ENCODE measurements at places on chromosomes 4 and X.

GRCh38 chrX:130851569-130851968 is 51.4 kb downstream of the ENOX2 start:
- no peak for DNase-seq

- no peak for DNase-seq
Observed at GRCh38 chrX:129808158-129808828, 28.5 kb downstream of the SASH3 start.

- DNase-seq, result no peak
Observed at GRCh38 chr4:143383005-143383574, 46.4 kb downstream of the GAB1 start.

- DNase-seq, result no peak
Observed at GRCh38 chr4:5865896-5866599, 26.8 kb downstream of the CRMP1 start.

- no peak for DNase-seq
Observed at GRCh38 chr4:35463251-35463952, 780.9 kb downstream of the ARAP2 start.

DNA sequence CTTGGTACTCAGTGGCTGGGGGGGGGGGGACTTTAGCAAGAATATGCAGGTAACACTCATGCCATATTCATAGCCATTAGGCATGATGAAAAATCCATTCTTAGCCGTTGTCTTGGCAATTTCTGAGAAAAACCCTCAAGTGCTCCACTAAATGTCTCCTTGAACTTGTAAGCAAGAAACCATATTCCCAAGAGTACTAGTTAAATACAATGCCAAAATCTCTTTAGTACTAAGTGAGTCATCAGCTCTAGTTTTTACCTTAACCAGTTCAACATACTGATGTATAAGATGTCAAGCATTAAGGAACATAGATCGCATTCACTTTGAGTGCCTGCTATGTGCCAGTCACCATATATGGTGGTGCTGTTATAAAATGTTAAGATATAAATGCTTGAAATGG is 27.5 kb downstream of the UBE2D3 start:
- no peak for DNase-seq

DNA sequence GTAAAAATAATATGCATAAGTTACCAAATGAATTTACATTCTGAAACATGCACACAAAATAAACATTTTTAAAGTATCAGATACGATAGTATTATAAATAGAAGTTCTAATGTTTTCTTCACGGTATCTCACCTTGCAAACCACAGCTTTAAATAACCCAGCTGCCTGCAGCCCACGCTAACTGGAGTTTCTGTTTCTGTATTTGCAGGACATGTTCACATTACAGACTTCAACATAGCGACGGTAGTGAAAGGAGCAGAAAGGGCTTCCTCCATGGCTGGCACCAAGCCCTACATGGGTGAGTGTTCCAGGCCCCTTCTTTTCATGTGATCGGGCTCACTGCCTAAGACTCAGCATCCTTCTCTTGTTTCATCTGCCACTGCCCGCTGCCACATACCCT is 291.7 kb downstream of the EVC2 start:
- DNase-seq, result no peak

DNA sequence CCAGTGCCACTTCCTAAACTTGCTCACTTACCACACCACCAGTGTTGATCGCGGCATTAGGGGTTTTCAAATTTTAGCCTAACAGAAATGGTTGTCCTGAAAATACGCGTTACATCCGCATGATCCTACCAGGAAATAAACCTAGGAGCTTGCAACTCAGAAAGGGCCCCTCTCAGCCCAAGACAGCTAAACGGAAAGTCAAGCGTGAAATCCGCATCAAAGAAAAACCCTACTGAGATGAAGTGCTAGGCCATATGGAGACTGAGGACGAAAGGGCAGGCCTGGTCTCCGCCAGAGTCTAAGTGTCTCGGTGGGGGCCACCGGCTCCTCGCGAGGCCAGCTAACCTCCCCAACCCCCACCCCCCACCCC is 626 bp downstream of the YTHDC1 start:
- DNase-seq, result no peak

DNA sequence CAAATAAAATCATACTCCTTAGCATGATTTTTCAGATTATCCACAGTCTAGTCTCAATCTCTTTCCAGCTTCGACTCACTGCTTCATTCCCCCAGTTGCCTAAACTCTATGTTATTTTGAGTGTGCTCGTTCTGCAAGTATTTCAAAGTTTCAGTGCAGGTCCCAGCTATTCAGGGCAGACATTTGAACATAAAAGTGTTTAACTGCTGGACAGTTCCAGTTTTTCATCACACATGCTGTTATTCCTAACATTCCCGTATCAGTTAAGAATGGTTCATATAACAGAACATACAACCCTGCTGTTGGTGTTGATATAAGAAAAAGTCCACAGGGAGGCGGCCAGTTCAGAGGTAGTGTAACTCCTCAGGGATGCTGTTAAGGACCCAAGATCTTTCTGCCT is 113.3 kb downstream of the SLIT2 start:
- DNase-seq, result no peak

DNA sequence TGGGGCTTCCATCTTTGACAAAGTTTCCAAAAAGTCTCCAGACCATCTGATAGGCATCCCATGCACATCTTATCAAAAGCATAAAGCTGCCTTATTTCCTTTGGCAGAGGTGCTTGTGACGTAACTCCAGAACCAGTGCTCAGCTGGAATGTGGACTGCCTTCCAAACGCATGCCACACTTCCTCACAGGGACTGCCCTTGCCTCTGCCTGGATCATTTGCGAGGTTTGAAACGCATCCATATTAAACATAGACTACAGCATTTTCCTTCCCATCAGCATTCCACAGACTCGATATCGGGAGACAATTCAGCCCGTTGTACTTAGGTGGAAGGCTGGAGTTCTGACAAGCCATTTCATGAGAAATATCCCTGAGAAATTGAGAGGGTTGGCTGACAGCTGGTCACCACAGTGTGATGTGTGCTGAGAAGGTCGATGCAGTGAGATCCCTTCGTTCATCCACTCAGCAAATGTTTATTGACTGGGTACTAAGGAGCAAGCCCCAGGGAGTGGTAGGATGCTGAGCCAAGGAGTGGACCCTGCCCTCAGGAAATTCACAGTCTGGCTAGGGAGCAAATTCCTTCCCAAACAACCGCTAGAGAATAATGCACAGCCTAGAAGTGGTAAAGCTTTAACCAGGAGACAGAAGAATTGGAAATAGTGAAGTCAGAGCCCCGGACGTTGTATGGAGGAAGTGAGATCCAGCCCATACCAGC is 376.0 kb downstream of the BCOR start:
- DNase-seq, result no peak

DNA sequence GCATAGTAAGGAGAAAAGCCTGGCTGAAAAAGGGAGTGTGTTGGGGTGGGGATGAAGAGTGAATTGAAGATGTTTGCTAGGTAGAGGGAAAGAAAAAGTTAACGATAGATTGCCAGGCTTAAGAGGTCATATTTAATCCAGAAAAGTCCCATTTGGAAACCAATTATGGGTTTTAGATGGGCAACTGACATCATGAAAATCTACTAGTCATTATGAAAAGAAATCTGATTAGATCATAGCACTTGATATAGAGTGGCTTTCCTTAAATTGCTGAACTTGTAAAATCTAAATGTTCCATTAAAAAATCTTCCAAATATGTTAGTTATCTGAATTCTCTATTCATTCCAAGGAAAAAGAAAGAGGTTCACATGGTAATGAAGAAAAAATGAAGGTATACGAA is 37.5 kb upstream of the IL21 start:
- DNase-seq, result no peak

DNA sequence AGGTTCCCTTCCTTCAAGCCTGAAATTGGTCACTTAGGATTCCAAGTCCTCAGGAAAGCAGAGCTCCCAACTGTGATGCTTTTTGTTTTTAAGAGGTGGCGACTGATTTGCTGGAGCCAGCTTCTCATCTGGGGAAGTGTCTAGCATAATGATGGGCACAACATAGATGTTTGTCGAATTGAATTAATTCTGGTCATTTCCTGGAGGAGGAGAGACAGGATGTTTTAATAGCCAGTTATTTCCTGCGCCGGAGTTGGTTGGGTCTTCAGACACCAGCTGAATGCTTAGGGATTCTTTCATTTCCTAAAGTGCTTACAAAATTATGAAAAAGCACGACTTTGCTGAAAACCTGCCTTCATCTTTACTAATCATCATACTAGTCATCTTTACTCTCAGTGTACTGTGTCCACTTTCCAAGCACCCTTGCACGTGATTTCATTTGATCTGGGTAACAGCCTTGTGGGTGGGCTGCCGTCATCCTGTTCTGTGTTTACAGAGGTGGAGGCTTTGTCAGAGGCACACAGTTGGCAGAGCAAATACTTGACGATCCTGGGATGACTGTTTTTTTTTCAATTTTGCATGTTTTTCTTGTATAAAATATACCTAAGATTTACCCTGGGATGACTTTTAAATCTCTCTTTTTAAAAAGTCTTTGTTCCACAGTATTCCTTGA is 49.5 kb downstream of the RGS12 start:
- DNase-seq, result no peak

DNA sequence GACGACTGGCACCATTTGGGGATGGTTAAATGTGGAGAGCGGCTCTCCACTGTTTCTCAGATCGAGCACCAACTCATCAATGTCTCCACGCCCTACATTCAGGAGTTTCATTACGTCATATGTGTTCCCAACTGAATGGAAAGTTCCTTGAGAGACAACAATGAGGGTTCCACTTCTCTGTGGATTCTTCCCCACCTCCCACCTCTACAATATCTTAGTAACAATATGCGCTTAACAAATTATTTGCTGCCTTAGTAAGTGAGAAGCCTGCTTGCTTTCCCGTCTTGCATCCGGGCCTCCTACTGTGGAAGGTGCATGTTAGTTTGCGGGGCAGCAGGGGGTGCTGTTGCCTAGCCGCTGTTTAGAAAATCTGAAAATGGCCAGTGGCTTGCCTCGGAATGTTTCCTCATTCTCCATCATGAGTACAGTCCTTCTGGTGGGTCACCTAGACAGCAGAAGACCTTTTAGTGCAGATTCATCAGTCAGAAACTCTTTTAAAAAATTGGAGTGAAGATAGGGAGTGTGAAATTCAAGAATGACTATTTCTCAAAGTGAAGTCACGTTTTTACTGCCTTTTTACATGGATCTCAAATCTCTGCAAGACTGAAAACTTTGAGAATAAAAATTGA is 55.7 kb downstream of the PHOX2B start:
- no peak for DNase-seq

DNA sequence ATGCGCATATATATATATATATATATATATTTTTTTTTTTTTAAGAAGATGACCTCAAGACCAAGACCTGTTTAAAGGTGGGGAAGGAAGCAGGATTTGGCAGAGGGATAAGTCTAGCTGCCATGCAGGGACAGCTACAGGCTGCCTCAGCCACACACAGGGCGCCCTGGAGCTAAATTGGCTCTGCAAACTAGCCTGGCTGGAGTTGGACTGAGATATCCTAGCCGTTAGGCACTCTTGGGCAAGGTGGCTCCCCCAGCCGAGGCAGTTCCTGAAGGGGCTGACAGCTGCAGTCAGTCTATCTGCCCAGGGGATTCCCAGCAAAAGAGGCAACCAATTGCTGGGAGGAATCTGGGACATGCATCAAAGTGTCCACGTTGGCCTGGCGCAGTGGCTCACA is 21.9 kb downstream of the TRIML1 start:
- DNase-seq, result no peak

- no peak for DNase-seq
Observed at GRCh38 chr4:30610361-30610760, 109.8 kb upstream of the PCDH7 start.

DNA sequence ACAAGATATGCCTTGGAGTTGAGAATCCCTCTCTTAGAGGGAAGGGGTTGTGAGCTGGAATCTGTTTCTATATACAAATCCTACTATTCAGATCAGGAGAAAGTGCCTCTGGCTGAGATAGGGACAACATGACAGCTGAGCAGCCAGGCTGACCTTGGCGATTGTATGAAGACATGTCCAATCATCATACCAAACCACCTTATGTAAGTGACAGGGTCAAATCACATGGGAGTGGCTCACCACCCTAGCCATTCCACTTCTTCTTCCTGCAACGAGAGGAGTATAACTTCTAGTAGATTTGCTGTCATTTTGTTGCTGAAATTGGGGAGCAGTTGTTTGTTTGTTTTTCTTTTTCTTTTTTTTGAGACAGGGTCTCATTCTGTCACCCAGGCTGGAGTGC is 48.3 kb upstream of the TMEM150C start:
- no peak for DNase-seq

- peak; percentile 43 for DNase-seq
Observed at GRCh38 chr4:88457307-88458103, 586 bp downstream of the HERC5 start.

DNA sequence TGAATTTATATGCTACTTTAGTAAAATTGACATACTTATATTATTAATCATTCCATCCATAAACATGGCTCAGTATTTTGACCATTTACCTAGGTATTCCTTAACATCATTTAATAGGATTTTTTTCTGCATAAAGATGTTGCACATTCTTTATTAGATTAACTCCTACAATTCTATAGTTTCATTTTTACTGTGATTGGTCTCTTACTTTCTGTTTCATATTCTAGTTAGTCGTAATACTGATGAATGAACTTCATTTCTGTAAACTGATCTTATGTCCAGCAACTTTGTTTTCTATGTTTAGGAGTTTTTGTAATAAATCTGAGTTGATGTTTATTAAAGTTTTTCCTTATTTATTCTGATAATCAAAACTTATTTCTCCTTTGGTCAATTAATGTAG is 278.2 kb upstream of the CXXC4 start:
- no peak for DNase-seq

Data from activated CD4-positive, alpha-beta T cell treated with anti-CD3 and anti-CD28 coated beads for 4 hours (primary cell).